ENCODE measurements at places on chromosomes 4 and X.

DNA sequence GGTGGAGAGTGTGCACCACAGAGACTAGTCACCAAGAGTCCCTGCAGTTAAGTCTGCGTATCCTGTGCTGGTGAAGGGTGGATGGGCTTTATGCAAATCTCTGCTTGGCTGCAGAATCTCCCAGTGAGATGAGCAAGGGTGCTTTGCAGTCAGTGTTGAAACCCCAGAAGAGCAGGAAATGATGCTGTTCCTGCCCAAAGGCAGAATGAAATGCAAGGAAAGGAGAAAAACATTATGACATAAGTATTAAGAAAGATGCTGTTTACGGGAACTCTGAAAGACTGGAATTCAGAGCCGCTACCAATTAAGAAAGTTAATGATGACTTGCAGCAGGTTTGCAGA, 25.4 kb upstream of the ACSL1 start:
- peak; percentile 38 for DNase-seq
- no peak overlapping the region for H3K4me3 ChIP-seq
- no peak overlapping the region for H3K27ac ChIP-seq
- no peaks in the 10 kb centered on the region for H3K4me1 ChIP-seq

DNA sequence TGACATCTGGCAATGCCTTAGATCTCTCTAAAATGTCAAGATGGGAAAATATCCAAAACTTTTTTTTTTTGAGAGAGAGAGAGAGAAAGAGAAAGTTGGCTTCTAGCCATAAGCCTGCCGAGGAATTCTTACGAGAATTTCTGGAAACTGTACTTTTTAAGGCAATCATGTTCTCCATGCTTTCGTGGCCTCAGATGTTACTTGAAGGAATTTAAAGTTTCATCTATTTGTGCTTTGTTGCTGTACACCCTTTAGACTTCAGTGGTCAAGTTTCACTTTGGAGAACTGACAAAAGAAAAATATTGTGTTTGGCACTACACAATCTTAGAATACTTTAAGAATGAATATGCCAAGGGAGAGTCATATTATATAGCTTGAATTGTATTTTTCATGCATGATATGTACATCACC, 53.9 kb downstream of the FAT4 start:
- H3K4me3 ChIP-seq, result peak overlapping the region; percentile 43
- H3K27ac ChIP-seq, result peak overlapping the region; percentile 65
- no peak for DNase-seq

GRCh38 chrX:99795495-99795894, 614.6 kb downstream of the PCDH19 start:
- no peaks in the 10 kb centered on the region for H3K27me3 ChIP-seq
- no peaks in the 10 kb centered on the region for H3K4me1 ChIP-seq
- no peak for DNase-seq

GRCh38 chr4:17721496-17722355, 59.7 kb downstream of the FAM184B start:
- no peak overlapping the region for H3K27ac ChIP-seq
- H3K36me3 ChIP-seq, result no peaks in the 10 kb centered on the region
- H3K4me1 ChIP-seq, result no peaks in the 10 kb centered on the region
- H3K27me3 ChIP-seq, result no peaks in the 10 kb centered on the region
- H3K4me3 ChIP-seq, result no peak overlapping the region

GRCh38 chr4:153612878-153613277, 71.2 kb upstream of the TLR2 start:
- H3K27ac ChIP-seq, result no peak overlapping the region
- no peaks in the 10 kb centered on the region for H3K27me3 ChIP-seq
- H3K36me3 ChIP-seq, result peaks cover 28% of the 10 kb centered on the region

Measured in tibial artery (tissue), 4 donors.